ENCODE measurements at places on chromosomes 12 and 14.

GRCh38 chr12:101051151-101051550 is 158.9 kb downstream of the SLC5A8 start:
- DNase-seq = no peak

- DNase-seq = no peak
These were observed 56.6 kb downstream of the TTC9 start for GRCh38 chr14:70698288-70698687.

GRCh38 chr12:2363836-2364609 is 311.2 kb downstream of the CACNA1C start:
- DNase-seq = no peak

- DNase-seq = no peak
These were observed 469.4 kb downstream of the FOXG1 start for GRCh38 chr14:29235991-29236390.

- DNase-seq = no peak
These were observed 54.2 kb upstream of the GPATCH2L start for GRCh38 chr14:76097547-76097946.

GRCh38 chr14:103594265-103594664 is 31.5 kb downstream of the COA8 start:
- DNase-seq = no peak

- no peak for DNase-seq
These were observed 19.4 kb downstream of the NUMB start for GRCh38 chr14:73438993-73439392.

DNA sequence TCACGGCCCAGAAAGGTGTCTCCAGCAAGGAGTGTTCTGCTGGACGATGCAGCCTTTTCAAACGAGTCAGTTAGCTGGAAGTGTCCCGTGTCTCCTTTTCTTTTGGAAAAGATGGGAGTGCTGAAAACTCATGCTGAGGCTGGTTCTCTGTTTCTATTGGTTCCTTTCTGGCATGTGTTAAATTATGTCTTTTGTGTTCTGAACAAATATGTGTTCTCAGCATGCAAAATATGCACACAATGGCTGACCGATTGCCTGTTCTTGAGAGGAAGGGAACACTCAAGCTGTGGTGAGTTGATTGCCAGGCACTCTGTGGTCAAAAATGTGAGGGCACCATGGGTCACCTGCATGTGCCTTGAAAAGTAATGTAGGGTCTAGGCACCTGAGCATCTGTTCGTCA is 181.3 kb downstream of the CACNA1C start:
- no peak for DNase-seq

GRCh38 chr12:63989301-63989845 is 144.9 kb downstream of the SRGAP1 start:
- DNase-seq = no peak

DNA sequence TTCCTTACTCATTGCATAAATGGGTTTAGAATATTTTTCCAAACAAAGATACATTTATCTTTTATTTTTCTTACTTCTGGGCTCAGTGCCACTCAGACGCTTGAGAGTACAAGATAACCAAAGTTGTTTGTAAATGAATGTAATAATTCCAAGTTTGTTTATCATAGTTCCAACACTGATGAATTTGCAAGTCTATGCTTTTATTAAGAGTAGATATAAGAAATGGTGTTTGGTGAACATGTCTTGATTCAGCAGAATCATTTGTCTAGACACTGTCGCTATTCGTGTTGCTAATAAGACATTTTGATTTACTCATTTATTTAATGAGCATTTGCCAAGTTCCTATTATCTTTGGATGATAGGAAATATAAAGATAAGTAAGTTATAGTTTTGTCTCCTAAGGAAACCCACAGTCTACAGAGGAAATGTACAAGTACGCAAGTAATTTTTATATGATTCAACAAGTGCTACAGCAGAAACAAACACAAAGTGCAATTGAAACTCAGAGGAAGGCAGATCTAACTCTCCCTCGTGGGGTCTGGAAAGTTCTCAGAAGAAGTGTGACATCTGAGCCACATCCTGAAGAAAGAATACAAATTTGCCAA is 132.8 kb upstream of the FSCB start:
- DNase-seq = no peak

DNA sequence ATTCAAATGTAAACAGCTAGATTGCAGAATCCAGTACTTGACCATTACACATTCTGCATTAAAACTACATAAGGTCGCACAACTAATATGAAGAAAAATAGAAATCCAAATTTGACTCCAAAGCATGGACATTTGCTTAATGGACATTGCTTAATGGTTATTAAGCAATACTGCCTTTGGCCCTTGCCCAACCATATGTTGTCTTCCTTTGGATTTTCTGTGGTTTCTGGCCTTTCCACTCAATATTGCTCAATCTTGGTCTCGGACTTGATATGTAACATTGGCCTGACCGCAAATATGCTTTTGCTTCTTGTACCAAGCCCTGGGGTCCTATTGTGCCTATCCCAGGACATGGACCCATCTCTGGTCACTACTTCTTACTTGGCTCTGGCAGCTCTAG is 67.2 kb downstream of the PTPRR start:
- no peak for DNase-seq

- DNase-seq = peak; percentile 91
These were observed 69.6 kb downstream of the MOK start for GRCh38 chr14:102235275-102235897.

DNA sequence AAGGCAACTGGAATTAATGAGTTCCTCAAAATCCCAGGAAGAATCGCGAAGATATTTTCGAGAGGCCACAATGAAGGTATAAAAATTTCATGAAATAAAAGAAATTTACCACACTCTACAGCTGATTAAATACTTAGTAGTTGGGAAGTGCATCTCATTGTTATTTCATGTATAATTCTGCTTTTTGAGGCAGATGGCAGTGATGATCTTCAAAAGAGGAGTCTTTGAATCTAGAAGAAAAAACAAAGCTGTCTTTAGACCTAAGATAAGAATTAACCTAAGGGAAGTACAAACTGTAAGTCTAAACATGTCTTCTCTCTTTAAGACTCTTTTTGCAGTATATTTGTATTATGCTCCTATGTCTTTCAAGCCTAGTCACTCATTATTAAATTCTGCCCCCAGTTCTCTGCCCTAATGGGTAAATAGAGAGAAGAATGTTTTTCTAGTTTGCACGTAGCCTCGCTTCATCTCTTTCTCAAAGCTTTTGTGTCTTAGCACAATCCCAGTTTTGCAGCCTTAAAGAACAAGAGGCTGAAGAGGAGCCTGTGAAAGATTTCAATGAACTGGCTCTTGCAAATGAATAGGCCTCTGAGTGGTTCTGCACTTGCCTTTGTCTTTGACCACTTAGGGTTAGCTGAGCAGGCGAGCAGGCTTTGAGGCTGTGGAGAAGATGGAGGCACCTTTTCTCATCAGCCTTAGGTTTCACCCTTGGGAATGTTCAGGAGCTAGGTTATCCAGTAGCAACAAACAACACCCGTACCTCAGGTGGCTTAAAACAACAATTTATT is 32.7 kb downstream of the CFAP54 start:
- DNase-seq = no peak

DNA sequence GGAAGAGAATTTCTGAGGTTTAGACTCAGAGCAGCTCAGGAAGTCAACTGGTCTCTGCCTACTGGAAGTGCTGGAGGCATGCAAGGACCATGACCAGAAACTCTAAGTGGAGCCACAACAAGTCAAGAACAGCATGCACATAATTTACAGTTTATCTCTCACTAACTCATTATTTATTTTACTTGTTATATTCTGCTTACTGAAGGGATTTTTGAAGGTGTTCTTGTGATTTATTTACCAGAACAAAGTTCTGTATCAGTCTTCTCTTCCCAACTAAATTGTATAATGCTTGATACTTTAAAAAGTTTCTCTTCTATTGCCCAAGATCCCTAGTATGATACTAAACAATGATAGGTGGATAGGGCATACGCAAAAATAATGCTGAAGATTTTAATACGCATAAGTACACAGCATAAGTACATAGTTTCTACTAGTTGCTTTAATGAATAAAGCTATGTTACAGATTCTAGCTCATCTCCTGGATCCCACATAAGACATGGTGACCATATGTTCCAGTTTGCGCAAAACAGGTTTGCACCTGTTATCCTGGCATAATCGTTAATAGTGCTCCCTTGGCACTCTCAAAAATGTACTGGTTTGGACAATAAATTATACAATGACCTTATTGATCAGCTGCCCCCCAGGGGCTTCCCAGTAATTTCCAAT is 11.6 kb upstream of the SPTB start:
- DNase-seq = no peak

DNA sequence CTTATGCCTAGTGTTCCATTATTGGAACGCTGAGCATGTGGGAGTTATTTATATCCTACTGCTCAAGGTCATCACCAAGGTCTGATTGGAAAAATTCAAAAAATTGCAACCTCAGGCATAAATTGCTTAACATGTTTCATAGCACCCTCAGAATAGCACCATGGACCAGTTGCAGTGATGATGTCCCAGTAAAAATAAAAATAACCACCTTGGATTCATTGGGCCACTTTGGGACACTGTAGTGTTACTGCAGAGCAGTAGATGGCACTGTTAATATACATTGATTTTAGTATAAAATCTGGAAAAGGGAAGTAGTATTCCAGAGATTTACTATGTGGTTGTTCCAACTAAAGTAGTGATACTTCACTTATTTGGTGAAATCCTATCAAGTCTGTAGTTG is 31.0 kb upstream of the PTCSC3 start:
- no peak for DNase-seq

DNA sequence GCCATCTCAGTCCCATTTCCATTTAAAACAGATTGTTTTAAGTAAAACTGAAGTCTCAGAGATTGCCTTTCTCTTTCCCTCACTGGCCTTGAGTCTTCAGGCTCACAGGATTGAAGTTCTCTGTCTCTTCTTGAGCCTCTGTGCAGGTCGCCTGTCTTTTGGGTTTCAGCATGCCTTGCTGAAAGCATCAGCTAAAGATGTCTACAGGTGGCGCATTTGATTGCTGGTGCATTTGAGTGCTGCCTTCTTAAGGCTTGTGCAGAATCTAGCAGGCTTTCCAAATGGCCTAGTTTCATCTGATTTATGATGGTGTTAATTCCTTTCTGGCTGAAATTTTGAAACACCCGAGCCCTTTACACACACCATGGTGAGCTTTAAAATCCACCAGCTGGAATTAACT is 1062.2 kb upstream of the FBXO33 start:
- DNase-seq = no peak

GRCh38 chr14:100134586-100134985 is 24.9 kb downstream of the DEGS2 start:
- no peak for DNase-seq

DNA sequence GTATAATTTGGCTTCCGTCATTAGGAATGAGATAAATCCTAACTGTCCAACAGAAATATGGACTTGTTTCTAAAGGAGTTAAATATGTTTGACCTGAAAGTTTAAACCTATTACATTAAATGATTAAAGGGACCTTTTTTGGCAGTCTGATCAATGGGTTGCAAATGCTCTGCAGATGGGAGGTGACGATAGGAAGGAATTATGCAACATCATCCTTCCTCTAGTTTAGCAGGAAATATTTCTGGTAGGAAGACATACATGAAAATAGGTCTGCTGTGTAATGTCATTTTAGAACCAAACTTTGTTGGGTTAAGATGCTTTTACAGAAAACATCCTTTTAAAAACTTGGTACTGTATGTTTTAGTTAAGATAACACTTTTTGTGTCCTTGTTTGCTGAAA is 2.6 kb downstream of the LRRC10 start:
- no peak for DNase-seq

- DNase-seq = no peak
These were observed 118.8 kb downstream of the SNAPC1 start for GRCh38 chr14:61881046-61881445.

- DNase-seq = no peak
These were observed 11.6 kb downstream of the RNASE10 start for GRCh38 chr14:20516921-20517320.

- no peak for DNase-seq
These were observed at the start of gene FBLN5 for GRCh38 chr14:91947475-91948184. TSS of gene FBLN5 (minus strand) at chr14:91947694. CDS start at chr14:91947229, 465 bp downstream.

GRCh38 chr12:132109741-132110140 is 34.4 kb downstream of the DDX51 start:
- DNase-seq = no peak

GRCh38 chr12:57603324-57603723 is 1.3 kb upstream of the DTX3 start:
- DNase-seq = no peak

- peak; percentile 59 for DNase-seq
These were observed 95.5 kb upstream of the ETV6 start for GRCh38 chr12:11553871-11554533.

DNA sequence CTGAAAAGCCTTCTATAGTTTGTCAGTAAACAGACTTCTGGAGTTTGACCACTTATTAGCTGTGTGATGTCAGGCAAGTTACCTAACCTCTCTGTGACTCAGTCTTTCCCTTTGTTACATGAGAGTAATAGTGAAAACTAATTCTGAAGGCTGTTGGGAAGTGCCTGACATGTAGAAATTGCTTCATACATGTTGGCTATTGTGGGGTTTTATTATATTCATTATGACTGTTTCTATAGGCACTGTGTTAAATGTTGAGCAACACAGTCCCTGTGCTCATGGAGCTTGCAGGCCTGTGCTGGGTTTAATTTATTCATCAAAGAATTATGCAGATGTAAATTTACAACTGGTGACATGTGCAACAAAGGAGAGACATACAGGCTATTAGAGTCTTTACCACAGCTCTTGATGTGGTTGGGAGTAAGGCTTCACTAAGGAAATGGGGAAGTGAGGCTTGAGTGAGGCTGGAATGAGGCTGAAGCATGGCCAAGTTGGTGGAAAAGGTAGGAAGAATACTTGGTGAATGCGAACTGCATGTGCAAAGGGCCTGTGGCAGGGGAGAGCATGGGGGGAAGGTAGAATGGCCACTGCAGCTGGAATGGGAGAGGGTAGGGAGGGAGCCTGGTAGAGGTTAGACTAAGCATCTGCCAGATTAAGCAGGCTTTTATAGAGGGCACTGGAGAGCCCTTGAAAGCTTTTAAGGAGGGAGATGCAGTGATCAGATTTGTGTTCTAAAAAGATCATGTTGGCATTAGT is 236.4 kb upstream of the CRY1 start:
- DNase-seq = no peak

GRCh38 chr14:94051779-94052178 is 25.6 kb downstream of the OTUB2 start:
- DNase-seq = no peak

- DNase-seq = no peak
These were observed 183.5 kb upstream of the C14orf180 start for GRCh38 chr14:104395941-104396681.

GRCh38 chr14:69536971-69537370 is 37.7 kb downstream of the CCDC177 start:
- DNase-seq = no peak

- no peak for DNase-seq
These were observed 166.4 kb downstream of the TTC8 start for GRCh38 chr14:88990856-88991255.

DNA sequence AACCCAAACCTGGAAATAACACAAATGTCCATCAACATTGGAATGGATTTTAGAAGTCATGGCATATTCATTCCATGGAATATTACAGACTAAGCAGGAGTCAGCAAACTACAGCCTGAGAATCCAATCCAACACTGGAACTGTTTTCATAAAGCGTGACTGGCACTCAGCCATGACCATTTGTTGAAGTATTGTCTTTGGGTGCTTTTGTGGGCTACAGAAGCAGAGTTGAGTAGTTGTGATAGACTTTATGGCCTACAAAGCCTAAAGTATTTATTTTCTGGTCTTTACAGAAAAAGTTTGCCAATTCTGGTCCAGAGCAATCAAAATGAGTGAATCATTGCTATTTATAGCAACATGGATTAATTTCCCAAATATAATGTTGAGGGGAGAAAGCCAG is 34.5 kb upstream of the FRS2 start:
- DNase-seq = no peak

- DNase-seq = no peak
These were observed 9.3 kb upstream of the C12orf43 start for GRCh38 chr12:121025442-121026226.

- DNase-seq = no peak
These were observed 206.8 kb downstream of the DACT1 start for GRCh38 chr14:58844544-58844943.
